SHP77 treated with DMSO at 0.1 percent for 48 hours (cell line): ENCODE measurements at places on chromosomes 13 and 19.

DNA sequence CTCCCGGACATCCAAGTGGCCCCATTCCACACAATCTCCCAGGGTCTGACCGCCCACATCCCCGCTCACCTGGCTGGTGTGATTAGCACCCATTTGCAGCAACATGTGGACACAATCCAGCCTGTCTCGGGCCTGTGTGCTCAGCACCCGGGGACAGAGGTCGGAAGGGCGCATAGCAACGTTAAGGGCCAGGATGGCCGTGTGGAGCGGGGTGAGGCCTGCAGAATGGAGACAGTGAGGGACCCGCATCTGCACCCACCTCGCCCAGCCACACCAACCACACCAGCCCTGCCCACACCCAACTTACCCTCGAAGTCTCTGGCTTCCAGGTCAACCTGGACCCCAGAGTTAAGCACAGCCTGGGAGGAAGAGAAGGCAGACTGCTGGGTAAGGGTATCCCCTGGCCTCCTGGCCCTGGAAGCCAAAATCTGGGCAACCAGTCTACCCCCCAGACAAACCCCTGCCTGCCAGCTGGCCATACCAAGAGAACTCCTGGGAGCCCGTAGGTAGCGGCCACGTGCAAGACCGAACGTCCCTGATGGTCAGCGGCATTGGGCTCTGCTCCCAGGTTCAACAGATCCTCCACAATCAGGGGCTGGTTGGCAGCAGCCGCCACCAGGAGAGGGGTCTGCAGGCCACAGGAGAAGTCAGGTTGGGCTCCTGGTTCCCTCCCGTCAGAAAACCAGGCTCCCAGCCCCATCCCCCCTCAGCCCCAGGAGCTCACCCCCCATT is 4.3 kb downstream of the NFKBID start:
- DNase-seq = no peak

- DNase-seq = no peak
Observed at GRCh38 chr19:36051637-36052036, 2.4 kb downstream of the THAP8 start.

GRCh38 chr13:94073007-94073744 is 406.3 kb downstream of the DCT start:
- DNase-seq = peak; percentile 35

GRCh38 chr19:17289489-17289888 is 7.8 kb downstream of the ANKLE1 start:
- DNase-seq = no peak

DNA sequence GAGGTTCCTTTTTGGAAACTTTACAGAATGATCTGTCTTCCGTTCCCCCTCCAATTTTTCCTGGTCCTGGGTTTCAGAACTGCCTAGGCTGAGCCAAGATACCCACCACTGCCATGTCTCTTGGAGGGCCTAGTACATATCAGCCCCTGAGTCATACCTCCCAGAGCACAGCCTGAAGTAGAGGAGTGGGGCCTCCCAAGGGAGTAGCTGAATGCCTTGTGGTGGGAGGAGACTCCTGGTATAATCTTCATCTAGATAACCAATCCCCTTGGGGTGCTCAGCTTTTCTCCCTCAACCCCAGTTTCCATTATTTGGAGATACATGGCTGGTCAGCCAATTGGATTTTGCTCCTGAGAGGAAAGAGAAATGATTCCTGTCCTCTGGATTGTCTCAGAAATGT is 30.3 kb downstream of the ZNF763 start:
- DNase-seq = no peak

GRCh38 chr13:23567906-23568460 is 2.2 kb upstream of the TNFRSF19 start:
- DNase-seq = peak; percentile 18

- no peak for DNase-seq
Observed at GRCh38 chr13:25844559-25845434, 207.0 kb downstream of the SHISA2 start.

- no peak for DNase-seq
Observed at GRCh38 chr13:23725922-23726321, 155.7 kb downstream of the TNFRSF19 start.

DNA sequence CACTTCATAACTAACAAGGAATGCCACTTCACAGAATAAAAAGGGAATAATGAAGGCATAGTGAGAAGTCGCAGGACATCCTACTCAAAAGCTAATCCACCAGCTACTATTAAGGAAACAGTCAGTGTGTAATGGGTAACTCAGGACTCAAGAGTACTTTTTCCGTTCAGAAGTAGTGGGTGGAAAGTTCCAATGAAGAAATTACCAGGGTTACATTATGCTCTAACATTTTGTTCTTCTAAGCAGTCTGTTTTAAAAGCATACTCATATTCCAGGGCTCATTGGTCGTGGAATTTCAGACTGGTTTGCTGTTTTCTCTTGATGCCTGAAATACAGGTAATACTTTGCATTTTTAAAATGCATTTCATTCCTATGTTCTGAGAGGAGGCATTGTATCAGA is 222.4 kb upstream of the IRS2 start:
- DNase-seq = no peak

DNA sequence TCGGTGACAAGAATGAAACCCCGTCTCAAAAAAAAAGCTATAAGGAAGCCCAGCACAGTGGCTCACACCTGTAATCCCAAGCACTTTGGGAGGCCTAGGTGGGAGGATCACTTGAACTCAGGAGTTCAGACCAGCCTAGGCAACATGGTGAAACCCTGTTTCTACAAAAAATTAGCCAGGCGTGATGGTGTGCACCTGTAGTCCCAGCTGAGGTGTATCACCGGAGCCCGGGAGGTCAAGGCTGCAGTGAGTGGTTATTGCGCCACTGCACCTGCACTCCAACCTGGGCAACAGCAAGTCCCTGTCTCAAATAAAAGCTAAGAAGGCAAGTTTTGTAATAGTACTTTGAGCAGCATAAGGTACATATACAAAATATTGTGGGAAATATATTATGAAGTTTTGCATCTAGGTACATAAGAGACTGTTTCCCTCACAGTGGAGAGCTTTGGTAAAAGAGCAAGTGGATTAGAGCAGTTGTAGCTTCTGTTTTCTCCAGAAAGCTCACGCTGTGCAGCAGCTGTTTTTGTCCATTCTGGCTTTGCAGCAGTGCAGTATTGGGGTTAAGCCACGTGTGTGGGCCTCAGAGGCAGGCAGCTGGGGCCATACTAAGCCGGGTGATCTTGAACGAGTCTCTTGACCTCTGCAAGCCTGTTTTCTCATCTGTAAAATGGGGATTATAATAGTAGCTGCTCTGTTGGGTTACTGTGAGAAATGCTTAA is 35.4 kb downstream of the ARHGAP35 start:
- no peak for DNase-seq

- DNase-seq = no peak
Observed at GRCh38 chr19:58355215-58355796, 2.0 kb upstream of the A1BG start.

- no peak for DNase-seq
Observed at GRCh38 chr13:106573284-106573846, 5.4 kb upstream of the ARGLU1 start.

- DNase-seq = no peak
Observed at GRCh38 chr13:113021811-113022210, 52.8 kb downstream of the MCF2L start.

DNA sequence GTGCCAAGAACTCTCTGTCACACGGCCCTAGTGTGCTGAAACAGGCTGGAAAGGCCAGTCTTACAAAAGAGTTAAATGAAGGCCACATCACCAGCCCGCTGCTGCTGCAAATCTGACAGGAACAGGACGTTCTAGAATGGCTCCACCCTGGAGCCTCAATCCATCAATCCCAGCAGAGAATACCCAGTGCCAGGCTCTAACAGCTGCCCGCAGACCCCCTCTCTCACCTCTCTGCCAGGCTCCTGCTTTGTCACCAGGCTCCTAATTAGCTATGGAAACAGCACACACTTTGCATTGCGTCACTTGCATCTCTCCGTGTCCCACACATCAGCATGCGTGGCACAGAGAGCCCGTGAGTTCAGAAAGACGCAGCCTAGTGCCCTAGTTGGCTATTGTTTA is 314.1 kb downstream of the FOXO1 start:
- DNase-seq = no peak

DNA sequence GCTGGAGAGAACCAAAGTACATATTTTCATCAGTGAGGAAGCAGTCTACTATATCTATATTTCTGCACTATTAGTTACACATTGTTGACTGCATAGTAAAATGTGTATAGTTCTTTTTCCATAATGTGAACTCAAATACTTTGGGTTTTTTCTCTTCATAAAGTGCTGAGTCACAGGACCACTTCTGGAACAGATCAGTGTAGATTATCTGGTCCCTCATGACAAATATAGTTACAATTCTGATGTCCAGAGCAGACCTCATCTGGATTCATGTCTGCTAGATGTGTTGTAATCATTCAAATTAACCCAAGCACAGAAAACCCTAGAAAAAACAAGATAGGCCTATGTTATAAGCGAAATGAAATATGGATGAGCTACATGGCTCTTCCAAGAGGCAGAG is 171.4 kb downstream of the SUCLA2 start:
- no peak for DNase-seq

GRCh38 chr19:8357007-8357521 is 6.9 kb upstream of the ANGPTL4 start:
- no peak for DNase-seq

- no peak for DNase-seq
Observed at GRCh38 chr13:85411591-85411990, 387.6 kb downstream of the SLITRK6 start.

DNA sequence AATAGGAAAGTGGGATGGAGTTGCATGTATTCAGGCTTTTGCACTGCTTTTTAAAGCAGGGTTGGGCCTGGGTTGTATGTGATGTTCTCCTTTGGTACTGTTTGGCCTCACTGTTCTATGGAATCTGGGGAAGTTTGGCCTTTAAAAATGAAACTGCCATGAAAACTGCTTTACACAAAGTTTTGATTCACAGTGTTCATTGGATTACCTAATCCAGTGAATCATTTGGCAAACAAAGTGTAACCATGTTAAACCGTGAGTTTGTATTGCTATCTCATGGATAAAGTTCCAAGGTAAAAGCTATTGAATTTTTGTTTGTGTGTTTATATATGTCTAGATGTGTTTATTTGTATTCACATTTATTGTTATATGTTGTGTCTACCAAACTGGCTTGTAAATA is 1658.6 kb downstream of the OLFM4 start:
- no peak for DNase-seq

DNA sequence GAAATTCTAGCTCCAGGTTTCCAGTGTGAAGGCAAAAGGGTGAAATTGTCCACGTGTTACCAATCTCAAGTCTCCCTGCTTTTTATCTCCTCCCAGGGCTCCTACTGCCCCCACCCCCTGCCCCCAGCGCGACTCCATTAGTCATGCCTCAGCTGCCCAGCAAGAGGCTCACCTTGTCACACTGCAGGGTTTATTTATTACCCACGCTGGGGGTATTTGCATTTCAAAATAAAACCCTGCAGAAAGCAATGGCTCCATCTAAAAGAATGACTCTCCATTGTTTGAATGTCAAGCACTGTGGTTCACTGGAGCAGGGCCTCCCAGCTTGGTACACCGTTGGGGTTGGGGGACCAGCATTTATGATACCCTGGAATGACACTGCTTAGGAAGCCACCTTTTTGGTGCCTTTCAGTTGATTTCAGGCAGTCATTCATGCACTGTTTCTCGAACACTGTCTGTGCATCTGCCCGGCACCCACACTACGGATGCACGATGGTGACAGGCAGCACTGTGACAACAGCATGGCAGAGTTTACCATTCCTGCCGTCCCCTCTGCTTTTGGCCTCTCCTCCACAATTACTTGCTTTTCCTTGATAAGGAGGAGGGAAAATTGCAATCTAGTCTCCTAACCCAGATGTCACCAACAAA is 9.9 kb upstream of the POP4 start:
- no peak for DNase-seq

DNA sequence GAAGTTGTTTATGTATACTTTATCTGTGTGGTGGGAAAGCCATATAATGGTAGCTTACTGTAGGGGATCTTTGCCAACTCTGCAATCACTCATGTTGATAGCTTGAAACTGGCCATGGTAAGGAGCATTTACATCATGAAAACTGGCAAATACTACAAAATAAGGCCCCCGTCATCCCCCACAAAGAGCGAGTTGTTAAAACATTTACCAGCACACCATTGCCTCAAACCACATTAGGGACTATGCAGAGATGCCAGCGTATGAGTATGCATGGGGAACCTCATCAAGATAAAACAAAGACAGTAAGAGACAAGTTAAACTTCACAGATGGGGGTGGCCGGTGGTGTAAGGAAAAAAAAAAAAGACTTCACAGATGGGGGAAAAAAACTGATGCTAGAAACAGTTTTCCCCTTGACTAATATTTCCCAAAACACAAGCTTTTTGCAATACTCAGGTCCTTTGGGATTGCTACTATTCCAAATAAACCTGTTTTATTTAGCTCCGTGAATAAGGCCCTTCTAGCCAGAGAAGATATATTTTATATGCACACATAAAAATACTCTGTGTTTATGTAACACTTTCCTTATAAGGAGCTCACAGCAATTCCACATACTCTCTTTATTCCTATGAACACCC is 70.6 kb upstream of the SERP2 start:
- no peak for DNase-seq

GRCh38 chr19:17359905-17360800 is 17.0 kb downstream of the PLVAP start:
- DNase-seq = no peak
